Common myeloid progenitor, CD34-positive (primary cell): ENCODE measurements at places on chromosomes 7 and 10.

- DNase-seq, result no peak
Observed at GRCh38 chr10:115092258-115092554, 959 bp upstream of the ATRNL1 start.

DNA sequence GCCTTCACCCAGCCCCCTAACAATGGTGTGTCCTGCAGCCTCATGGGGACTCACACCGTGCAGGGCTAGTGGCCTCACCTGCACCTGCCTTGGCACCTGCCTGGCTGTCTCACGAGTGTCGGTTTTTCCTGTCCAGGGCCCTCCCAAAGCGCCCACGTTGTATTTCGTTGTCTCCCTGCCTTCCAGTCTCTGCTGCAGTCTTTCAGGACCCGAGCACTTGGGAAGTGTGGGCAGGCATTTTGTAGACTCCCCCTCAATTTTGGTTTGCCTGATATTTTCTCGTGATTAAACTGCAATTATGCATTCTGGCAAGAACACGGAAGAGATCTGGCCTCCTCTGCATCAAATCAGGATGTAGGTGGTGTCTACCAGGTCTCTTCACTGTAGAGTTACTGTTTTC lies 17.9 kb downstream of the BNIP3 start:
- no peak for DNase-seq

DNA sequence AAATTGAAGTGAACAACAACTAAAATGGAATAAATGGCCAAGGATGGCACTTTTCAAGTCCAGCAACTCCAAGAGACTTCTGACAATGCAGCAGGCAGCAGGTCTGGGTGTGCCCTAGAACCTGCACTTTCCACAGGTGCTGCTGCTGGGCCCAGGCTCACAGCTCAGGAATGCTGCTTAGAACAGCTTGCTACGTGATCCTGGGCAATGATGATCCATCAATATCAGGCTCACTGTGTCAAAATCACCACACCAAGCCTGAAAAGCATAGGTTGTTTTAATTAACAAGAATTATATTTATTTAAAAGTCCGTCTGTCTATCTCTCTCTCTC lies 148.4 kb downstream of the TNS3 start:
- DNase-seq, result no peak

DNA sequence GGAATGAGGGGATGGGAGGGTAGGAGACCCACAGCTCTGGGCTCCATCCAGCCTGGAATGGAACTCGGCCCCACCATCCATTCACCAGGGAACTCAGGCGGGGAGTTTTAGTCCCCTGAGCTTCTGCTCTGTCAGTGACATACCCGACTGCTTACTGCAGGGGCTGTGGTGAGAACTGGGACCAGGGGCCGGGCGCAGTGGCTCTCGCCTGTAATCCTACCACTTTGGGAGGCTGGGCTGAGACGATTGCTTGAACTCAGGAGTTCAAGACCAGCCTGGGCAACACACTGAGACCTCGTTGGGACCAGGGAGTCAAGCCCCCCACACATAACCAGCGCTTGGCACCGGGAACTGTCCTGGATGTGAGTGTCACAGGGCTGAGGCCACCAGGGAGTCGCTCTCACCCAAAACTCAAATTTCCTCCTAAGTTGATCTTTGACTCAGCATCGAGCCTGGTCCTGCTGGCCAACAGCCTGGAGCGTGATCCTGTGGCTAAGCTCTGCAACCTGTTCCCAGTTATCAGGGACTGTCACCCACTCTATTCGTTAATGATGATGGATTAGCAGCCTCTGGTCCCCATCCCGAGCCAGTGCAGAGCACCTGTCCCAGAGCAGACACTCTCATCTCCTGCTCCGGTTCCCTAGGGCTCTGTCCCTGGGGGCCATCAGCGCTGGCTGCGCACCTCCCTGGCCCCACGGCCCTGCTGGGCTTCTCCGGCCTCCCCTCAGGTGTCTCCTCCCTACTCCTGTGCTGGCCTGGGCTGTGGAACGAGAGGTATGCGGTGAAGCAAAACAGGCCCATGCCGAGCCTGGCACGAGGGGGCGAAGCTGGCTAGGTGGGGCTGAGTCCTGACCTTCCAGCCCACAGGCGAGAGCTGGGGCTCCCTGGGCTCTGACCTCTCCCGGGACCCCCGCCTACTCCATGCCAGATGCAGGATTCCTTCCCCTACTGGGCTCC lies 902 bp upstream of the CLDN15 start:
- DNase-seq, result no peak

DNA sequence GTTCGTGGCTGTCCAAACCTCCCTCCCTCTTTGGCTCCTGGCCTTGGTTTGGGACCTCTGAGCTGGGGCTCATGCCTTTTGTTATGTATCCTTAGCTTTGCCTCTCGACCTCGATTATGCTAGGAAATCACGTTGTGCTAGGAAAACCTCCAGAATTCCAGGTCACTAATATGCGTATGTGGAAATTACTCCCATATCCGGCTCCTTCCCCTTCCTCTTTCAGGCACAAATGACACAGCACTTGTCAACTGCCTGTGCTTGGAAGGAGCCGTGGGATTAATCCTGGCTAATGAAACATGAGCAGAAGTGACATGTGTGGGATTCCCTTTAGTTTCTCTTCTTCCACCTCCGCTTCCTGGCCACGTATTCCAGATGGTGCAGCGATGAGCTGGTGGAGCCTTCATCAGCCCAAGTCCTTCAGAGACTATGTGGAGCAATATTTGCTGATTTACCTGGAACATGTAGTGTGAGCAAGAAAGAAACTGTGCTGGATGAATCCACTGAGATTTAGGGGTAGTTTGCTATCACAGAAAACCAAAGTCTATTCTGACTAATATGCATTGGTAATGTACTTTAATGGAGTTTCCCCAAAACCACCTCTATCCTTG lies 149.2 kb downstream of the REEP3 start:
- no peak for DNase-seq

DNA sequence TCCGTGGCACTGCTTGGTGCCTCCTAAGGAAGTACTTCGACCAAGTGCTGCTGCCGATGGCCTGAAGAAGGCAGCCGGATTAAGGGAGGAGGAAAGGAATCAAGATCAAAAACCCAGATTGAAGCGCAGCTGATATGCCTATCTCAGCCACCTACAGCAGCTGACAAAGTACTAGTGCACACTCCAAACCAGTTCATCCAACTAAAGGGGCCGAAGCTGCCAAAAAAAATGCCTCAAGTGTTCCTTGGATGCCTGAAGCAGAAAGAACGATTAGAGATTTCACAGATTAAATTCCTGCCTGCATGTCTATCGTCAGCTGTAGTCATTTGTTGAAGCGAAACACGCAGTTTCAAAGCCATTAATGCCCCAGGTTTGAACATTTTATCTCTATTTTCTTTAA lies 65.7 kb downstream of the TNRC18 start:
- no peak for DNase-seq

- no peak for DNase-seq
Observed at GRCh38 chr7:122864838-122865237, 21.4 kb downstream of the CADPS2 start.

- peak; percentile 64 for DNase-seq
Observed at GRCh38 chr10:84310470-84310869, 17.9 kb upstream of the CCSER2 start.
